ENCODE measurements at places on chromosomes 2 and 18. TPM values are rescaled to one million over a fixed set of nuclear protein-coding genes. Genes with fewer than 3 reads are reported as not detected.
A peak's percentile ranks its signal among the peaks of the same experiment; 100 is the strongest.

GRCh38 chr2:233482616-233483015, 84.0 kb downstream of the USP40 start:
- H3K27me3 ChIP-seq: no peaks in the 10 kb centered on the region
- no peak for DNase-seq
- H3K36me3 ChIP-seq: peaks cover 3% of the 10 kb centered on the region
- H3K4me1 ChIP-seq: no peaks in the 10 kb centered on the region

DNA sequence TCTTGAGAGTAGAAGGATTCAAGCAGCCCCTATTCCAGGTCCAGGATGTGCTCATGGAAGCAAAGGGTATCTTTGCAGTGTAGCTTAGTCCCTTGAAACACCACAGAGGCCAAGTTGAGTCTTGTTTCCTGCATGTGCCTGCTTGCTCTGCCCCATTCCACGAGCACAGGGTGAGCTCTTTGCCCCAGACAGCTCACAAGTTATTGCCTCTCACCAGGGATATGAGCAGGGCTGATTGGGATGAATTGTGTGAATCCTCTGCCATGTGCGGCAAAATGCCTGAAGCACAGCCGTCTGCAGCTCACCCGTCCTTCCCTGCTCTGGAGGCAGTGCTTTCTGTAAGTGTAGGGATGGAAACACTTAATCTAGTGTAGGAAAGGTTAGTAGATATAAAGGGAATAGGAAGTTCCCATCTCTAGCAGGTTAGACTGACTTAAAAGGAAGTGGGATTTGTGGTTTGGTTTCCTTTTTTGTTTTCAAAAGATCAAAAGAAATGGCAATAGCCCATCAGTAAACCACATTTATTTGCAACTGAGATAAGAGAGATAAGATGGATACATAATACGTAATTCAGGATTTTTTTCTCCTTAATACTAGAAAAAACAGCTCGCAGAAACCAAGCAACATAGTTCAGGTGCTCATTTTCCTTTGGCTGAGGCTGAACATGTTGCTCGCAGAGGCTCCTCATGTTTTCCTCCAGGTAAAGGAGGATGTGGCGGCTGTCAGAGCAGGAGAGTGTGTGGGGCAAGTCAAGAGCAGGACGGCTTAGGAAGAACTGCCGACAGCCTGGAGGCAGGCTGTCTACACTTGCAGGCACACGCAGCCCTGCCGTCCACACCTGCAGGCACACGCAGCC, 41.4 kb downstream of the TMEM182 start:
- DNase-seq: peak; percentile 4
- peaks cover 19% of the 10 kb centered on the region for H3K4me1 ChIP-seq
- H3K27ac ChIP-seq: no peak overlapping the region
- H3K36me3 ChIP-seq: peaks cover 41% of the 10 kb centered on the region
- H3K27me3 ChIP-seq: no peaks in the 10 kb centered on the region

DNA sequence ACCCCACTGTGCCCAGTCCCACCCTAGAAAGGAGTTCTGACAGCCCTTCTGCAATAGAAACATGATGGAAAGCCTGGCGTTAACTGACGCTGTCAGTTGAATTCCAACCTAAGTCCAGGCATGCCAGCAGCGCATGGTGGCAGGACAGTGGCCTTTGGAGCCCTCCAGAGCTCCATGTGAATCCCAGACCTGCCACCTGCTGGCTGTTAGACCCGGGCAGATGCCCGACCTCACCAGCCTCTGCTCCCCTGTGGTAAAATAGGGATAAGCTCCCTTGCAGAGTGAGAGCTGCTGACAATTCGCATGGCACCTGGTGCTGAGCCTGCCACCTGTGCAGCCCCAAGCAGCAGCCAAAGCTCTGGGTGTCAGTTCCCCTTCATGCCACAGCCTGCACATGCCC, 138.6 kb downstream of the LOXHD1 start:
- H3K27me3 ChIP-seq: peaks cover 3% of the 10 kb centered on the region
- H3K4me3 ChIP-seq: no peak overlapping the region
- H3K36me3 ChIP-seq: no peaks in the 10 kb centered on the region
- H3K27ac ChIP-seq: no peak overlapping the region
- H3K4me1 ChIP-seq: no peaks in the 10 kb centered on the region
- no peak for DNase-seq

DNA sequence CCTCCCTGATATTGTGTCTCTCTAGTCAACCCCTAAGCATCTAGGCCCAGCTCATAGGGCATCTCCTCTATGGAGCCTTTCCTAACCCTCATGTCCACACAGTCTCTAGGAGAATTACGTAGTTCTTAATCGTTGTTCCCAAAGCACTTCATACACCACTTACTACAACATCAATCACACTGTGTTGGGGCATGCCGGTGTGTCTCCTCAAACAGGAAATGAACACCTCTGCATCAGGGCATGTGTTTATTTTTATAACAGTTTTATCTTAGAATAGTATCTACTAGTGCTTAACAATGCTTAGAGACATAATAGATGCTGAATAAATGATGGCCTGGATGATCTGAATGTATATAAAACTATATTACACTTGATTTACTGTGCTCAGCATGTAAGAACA, 19.7 kb downstream of the CYP1B1 start:
- DNase-seq: no peak
- no peaks in the 10 kb centered on the region for H3K36me3 ChIP-seq
- no peak overlapping the region for H3K27ac ChIP-seq
- H3K4me3 ChIP-seq: no peak overlapping the region

DNA sequence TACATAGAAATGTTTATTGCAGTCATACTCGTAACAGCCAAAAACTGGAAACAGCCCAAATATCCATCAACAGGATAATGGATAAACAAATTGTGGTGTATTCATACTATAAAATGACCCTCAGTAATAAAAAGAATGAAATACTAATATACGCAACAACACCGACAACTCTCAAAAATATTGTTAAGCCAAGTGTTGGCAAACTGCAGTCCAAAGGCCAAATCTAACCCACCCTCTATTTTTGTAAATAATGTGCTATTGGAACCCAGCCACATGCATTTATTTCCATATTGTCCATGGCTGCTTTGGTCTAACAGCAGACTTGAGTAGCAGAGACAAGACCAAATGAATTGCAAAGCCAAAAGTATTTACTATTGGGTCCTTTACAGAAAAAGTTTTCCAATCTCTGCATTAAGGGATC, 151.0 kb downstream of the MREG start:
- no peak overlapping the region for H3K4me3 ChIP-seq
- no peaks in the 10 kb centered on the region for H3K36me3 ChIP-seq
- no peak overlapping the region for H3K27ac ChIP-seq
- H3K27me3 ChIP-seq: peaks cover 10% of the 10 kb centered on the region
- no peak for DNase-seq

Gene CREG2
- not detected for total RNA-seq

GRCh38 chr2:219475697-219476651, 22.7 kb upstream of the GMPPA start:
- H3K4me1 ChIP-seq: peaks cover 4% of the 10 kb centered on the region
- H3K27me3 ChIP-seq: no peaks in the 10 kb centered on the region
- DNase-seq: peak; percentile 86
- H3K27ac ChIP-seq: no peak overlapping the region
- no peaks in the 10 kb centered on the region for H3K36me3 ChIP-seq

GRCh38 chr18:67735506-67735905, 219.0 kb upstream of the DSEL start:
- H3K36me3 ChIP-seq: no peaks in the 10 kb centered on the region
- H3K27ac ChIP-seq: no peak overlapping the region
- no peak overlapping the region for H3K4me3 ChIP-seq
- no peaks in the 10 kb centered on the region for H3K27me3 ChIP-seq
- DNase-seq: no peak
- H3K4me1 ChIP-seq: no peaks in the 10 kb centered on the region

- no peaks in the 10 kb centered on the region for H3K27me3 ChIP-seq
- H3K27ac ChIP-seq: no peak overlapping the region
- H3K4me3 ChIP-seq: no peak overlapping the region
- H3K36me3 ChIP-seq: no peaks in the 10 kb centered on the region
- no peak for DNase-seq
Observed at GRCh38 chr18:36629138-36629530, 199.7 kb downstream of the TPGS2 start.

GRCh38 chr2:172447811-172448493, 20.6 kb downstream of the ITGA6 start:
- H3K4me3 ChIP-seq: no peak overlapping the region
- DNase-seq: no peak
- H3K36me3 ChIP-seq: peaks cover 2% of the 10 kb centered on the region
- no peaks in the 10 kb centered on the region for H3K27me3 ChIP-seq
- no peak overlapping the region for H3K27ac ChIP-seq

GRCh38 chr2:44084850-44085249, 83.8 kb upstream of the PPM1B start:
- no peaks in the 10 kb centered on the region for H3K27me3 ChIP-seq
- peaks cover 15% of the 10 kb centered on the region for H3K4me1 ChIP-seq
- no peaks in the 10 kb centered on the region for H3K36me3 ChIP-seq
- no peak overlapping the region for H3K27ac ChIP-seq

Gene AQP12A
- total RNA-seq: not detected
